Fibroblast of skin of right biceps (primary cell): ENCODE measurements at places on chromosomes 3 and 15.

- peak; percentile 72 for DNase-seq
These were observed 551 bp downstream of the DNAJC13 start for GRCh38 chr3:132417695-132418411.

DNA sequence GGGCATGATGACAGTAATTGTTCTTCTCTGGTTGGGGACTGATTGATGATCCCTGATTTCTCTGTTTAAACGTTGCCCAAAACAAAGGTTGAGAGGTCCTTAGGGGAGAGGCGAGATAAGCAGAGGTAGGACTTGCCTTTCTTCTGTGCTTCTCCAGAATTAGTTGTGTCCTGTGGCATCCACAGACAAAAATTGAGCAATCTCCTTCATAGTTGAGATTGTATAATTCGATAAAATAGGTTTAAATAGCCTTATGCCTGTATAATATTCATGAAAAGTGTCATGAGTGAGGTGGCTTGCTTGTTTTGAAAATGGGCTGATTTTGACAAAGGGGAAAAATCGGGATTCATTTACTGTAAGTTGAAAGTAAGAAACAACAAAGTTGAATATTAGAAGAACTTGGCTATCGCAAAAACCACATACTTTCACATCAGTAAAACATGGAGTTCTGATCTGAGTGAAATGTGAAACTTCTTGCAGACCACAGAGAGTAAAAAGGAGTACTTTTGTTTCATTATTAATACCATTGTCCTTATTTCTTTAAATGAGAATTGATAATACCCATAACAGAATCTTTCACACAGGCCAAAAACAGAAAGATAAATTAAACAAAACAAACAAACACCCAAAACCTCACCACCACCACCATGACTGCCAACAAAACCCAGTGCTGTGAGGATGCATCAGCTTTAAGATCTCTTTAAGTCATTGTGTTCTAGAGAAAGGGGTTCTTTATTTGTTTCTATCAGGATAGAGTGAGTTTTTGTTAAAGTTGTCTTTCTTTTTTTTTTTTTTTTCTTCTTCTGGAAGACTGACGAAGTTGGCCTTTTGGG lies 155.7 kb downstream of the LPP start:
- no peak for DNase-seq

- no peak for DNase-seq
These were observed 356.6 kb downstream of the VGLL3 start for GRCh38 chr3:86634361-86634760.

DNA sequence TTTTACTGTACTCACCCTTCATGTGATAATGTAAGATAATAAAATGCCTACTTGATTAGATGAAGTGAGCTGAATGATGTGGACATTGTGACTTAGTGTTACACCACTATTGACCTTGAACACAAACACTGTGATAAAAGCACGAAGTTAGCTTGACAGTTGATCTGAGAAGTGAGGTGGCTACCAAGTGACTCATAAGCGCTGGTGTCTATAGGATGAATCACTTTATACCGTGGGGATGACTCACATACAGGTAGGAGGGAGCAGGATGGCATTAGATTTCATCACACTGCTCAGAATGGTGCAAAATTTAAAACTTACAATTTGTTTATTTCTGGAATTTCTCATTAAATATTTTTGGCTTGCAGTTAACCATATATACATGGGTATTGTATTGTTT lies 174.7 kb upstream of the CNTN3 start:
- peak; percentile 69 for DNase-seq

GRCh38 chr3:14424711-14425580 lies 22.5 kb downstream of the SLC6A6 start:
- peak; percentile 47 for DNase-seq

DNA sequence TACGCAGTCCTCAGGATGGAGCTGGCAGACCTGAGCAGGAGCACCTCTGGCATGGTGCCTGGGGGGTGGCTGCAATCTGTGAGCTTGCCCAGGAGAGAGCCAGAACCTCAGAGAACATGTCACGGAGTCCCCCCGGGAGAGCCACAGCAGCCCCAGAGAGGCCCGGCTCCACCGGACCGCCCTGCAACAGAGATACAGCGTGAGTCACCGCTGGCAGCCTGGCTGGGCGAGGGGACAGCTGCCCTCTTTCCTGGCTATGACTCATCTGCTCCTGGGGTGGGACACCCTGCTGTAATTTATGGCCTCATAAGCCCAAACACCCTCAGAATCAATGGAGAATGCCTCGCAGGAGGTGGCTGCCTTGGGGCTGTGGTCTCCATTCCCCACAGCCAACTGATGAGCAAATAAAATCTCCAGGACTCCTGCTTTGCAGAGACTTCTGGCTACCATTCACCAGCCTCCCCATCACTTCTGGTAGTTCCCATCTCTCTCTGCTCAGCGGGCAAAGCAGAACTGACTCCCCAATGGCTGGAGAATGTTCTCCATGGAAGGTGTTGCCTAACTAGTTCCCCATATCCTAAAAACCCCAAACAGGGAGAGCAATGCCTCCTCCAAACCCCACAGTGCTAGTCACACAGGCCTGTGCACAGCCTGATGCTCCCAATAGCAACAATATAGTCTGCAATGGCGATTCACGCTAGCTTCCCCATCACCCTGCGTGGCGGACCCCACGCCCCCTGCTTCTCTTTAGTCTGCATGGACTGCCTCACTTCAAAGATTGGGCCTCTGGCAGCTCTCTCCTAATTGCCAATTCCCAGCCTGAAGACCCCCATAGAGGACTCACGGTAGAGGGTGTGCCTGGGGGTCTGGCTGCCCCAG lies 21.6 kb downstream of the ACSBG1 start:
- DNase-seq = peak; percentile 67

GRCh38 chr3:59418836-59419235 lies 369.0 kb upstream of the CFAP20DC start:
- no peak for DNase-seq

GRCh38 chr3:156723182-156723619 lies 48.8 kb downstream of the TIPARP start:
- peak; percentile 31 for DNase-seq

DNA sequence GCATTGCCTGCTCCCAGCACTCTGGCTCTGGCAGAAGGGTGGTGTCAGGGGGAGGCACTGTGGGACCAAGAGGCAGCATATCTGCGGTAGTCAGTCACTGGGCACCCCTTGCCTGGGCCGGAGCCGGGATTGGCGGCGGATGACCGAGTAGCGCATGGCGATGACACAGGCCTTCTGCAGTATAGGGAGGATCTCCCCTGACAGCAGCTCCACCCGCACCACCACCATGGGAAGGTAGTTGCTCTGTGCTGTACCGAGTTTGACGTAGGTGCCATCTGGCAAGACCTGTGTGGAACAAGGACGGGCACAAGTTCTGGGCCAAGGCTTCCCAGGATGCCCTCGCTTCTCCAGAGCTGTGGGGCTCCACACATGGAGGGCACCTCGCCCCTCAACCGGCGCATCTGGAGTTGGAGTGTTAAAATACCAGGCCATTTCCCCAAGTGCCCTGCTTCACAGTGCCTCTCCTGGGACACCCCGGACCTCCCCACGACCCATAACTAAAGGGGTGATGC lies 6.6 kb downstream of the ACOX2 start:
- no peak for DNase-seq

DNA sequence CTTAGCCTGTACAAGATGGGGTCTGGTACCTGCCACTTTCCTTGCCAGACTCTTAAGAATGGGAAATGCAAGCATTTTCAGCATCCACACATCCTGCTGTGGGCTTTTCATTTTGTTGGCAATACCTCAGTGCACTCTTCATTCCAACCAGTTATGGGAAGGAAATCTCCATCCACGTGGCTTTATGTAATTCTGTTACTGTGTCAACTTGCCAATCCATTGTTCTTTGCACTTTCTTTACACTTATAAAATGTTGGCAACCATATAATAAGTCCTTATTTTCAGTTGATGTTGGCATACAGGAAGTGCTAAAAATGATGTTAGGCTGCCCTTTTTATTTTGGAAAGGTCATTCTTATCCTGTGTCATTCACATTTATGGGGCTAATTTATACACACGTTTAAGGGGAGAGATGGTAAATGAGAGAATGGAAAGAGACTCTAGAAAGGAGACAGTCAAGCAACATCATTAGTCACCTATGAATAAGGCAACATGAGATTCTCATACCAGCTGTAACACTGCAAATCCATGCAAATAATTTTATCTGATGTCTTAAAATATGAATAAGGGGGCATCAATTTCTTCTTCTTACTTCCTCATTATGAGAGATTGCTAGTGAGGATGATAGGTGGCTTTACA lies 238.7 kb downstream of the CHST2 start:
- DNase-seq = no peak

DNA sequence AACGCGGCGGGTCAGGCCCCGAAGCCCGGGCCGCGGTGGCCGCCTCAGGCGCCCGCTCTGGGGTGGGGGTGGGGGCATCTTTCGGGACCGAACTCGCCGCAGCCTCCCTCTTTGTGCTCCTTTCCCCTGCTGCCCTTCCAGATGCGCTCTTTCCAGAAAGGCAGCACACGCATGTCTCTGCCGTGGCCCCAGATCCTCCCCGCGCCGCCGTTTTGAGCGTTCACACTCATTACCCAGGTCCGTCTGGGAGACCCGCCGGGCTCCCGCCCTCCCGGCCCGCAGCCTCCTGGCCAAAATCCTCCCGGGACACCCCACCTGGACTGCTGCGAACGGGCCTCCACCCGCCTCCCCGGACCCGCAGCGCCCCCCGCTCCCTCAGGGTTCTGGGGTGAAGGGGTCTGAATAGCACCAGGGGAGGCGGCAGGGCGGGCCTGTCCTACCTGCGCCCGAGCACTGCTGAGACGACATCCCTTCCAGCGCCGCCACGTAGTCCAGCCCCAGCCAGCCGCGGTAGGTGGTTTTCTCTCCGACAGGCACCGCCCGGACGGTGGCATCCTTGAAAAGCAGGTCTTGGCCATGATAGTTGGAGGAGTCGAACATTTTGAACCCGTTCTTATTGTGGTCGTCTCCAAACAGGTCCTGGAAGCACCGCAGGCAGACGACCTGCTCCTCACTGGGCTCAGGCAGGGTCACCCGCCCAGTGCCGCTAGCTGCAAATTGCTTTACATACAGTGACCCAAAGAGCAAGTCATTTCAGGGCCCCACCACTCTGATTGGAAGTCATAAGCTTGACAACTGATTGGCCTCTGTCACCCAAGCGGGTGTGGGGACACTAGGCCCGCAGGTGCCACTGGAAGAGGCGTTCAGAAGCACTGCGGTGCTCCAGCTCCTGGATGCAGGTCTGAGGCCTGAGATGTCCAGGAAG lies 25.9 kb downstream of the MELTF start:
- no peak for DNase-seq

- no peak for DNase-seq
These were observed 54.9 kb downstream of the STARD5 start for GRCh38 chr15:81268881-81269601.

DNA sequence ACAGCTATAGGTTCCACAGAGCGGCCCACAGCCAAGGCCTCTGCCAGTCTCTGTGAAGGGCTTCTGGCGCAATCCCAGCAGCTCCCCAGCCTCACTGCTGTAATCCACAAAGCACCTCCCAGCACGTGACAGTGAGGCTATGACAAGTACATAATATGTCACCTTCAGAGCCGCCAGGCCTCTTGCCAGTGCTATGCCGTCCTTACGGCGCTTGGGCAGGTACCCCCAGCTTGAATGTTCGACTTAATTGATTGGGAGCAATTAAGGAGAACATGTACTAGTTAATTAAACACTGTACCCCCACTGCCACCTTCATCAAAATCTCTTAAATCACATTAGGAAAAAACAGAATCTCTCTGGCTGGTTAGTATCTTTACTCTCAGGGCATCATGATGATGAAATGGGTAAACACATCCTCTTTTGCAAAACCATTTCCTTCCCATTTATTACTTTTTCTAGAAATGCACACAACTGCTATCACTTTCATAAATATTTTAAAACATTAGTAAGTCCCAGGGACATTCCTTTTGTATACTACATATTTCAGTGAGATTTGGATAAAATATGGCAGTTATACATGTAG lies 169.9 kb downstream of the XXYLT1 start:
- peak; percentile 74 for DNase-seq

- no peak for DNase-seq
These were observed 3.5 kb upstream of the PARP16 start for GRCh38 chr15:65290228-65290627.

DNA sequence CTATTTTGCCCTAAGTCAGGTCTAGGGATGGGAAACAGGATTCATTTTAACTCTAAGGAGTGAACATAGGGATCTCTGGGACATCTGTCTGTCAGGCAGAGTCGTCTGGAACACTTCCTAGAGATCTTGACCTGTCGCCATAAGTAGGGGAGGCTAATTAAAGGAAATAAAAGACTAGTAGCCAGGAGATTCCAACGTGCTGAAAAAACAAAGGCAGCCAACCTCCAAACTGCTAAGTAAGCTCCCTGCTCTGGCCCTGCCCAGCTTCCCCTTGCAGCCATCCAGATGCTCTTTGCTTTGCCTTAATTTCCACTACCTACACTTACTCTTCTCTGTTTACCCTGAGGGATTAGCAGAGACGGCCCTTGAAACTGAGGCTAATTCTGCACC lies 18.4 kb upstream of the TSEN2 start:
- DNase-seq = no peak

GRCh38 chr3:171813897-171814460 lies 3.7 kb upstream of the PLD1 start:
- peak; percentile 82 for DNase-seq

DNA sequence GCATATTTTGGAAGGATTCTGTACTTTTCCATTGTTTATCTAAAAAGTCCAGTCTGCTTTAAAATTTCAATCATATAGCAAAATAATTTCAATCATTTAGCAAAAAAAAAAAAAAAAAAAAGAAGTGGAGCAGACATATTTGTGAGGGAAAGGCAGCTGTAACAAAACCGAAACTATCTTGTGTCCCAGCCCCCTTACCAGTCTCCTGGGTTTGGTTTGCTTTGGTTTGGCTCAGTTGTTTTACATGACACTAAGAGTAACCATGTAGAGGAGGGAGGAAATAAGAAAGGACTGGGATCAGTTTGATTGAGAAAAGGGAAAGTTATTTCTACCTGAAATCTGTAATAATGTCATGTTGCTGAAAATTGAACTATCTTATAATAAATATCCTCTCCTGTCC lies 158.8 kb upstream of the GADL1 start:
- no peak for DNase-seq

DNA sequence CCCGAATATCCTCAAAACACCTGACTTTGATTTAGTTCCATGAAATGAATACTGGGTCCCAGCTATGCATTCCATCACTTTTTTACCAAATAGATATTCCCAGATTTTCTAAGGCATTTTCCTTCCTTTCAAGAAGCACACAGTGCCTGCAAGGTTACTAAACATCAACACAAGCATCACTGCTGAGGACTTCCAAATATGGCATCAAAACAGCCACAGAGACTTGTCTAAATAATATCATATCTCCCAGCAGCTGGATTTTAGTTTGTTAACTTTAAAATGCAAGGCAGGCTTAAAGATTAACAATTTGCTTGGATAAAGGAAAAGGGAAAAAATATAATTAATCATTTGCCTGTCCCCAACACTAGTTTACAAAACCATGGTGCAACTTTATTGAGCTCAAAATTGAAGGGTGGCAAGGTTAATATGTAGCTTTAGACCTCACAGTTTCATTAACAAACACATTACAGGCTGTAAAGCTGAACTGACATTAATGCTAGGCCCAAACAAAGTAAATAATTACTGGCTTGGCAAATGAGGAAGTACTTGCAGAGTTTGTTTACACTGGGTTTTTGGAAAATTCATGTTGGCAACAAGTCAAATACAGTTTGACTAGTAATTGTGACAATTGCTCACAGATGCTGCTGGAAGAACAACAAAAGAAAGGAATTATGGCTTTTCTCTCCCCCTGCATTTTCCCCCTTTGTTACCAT lies 401.7 kb upstream of the CDIN1 start:
- DNase-seq = peak; percentile 59
